ENCODE measurements at places on chromosomes 12 and 14.

DNA sequence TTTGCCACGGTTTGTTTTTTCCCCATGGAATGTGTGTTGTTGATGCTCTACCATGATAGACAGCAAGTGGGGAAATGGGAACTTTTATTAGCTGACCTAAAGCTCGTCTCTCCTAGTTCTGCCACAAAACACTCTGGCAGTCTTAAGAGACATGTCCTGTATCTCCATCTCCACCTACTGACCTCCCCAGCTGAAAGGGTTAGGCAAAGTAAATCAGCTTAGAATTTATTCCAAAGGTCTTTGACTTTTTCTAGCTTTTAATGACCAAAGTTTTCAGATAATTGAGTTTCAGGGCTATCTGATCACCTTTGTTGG is 9.4 kb upstream of the ADIPOR2 start:
- DNase-seq = no peak

GRCh38 chr12:109053382-109054123 is 1.2 kb downstream of the USP30 start:
- peak; percentile 2 for DNase-seq

- no peak for DNase-seq
These were observed 395.2 kb upstream of the TMTC1 start for GRCh38 chr12:30178916-30179315.

DNA sequence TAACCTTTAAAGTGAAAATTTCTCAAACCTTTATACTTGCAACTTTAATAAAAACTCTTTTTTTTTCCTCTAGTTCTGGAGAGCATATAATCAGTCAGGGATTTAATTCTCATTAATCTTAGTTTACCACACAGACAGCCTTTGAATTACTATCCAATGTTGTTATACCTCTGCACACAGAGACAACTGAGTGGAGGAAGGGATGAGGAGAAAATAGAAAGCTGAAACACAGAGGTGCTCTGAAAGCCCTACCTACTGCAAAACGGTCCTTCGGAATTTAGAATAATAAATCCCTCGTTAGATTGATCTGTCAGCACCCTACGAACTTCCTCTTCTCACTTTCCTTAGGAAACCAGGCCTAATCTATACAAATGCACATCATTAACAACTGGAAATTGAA is 122.1 kb downstream of the STXBP6 start:
- no peak for DNase-seq

GRCh38 chr14:22479776-22480464 is 109.1 kb downstream of the DAD1 start:
- no peak for DNase-seq

GRCh38 chr12:129901254-129901653 is 2.6 kb downstream of the TMEM132D start:
- DNase-seq = no peak
